ENCODE measurements at places on chromosomes 16 and 17. TPM values are rescaled to one million over a fixed set of nuclear protein-coding genes. Genes with fewer than 3 reads are reported as not detected.

DNA sequence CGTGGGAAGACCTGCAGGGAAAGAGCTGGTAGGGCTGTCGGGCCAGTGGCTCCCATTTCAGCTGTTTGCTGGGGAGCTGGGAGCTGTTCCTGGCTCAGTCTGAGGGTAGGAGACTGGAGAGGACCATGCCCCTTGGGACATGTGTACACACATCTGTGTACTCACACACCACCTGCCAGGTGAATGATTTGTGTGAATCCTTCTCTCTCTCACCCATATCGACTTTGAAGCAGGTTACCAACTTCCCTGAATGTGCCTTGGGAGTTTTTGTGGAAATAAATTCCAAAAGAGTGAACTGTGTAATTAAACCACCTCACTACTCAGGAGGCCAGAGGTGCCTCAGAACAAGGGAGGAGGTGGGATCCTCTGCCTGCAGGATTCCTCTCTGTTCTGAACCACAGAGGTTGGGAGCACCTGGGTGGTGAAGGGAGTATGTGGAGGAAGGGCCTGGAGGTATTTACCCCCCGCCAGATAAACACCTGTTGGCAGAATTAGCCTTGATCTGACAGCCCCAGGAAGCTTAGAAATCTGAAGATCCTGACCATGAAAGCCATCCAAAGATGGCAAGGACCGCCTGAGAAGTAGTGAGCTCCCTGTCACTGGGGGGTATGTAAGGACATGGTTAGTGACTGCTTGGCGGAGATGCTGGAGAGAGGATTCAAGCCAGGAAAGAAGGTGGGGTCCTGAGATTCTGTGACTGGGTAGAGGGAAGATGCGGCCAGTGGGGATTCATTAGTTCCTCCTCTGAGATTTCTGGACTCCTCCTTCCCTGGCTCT lies 3.3 kb downstream of the ABCC3 start:
- DNase-seq: no peak

- no peak for DNase-seq
These were observed 138.8 kb upstream of the ERCC4 start for GRCh38 chr16:13781169-13781564.

- DNase-seq: no peak
These were observed 29.9 kb downstream of the CIBAR2 start for GRCh38 chr16:85082173-85083050.

DNA sequence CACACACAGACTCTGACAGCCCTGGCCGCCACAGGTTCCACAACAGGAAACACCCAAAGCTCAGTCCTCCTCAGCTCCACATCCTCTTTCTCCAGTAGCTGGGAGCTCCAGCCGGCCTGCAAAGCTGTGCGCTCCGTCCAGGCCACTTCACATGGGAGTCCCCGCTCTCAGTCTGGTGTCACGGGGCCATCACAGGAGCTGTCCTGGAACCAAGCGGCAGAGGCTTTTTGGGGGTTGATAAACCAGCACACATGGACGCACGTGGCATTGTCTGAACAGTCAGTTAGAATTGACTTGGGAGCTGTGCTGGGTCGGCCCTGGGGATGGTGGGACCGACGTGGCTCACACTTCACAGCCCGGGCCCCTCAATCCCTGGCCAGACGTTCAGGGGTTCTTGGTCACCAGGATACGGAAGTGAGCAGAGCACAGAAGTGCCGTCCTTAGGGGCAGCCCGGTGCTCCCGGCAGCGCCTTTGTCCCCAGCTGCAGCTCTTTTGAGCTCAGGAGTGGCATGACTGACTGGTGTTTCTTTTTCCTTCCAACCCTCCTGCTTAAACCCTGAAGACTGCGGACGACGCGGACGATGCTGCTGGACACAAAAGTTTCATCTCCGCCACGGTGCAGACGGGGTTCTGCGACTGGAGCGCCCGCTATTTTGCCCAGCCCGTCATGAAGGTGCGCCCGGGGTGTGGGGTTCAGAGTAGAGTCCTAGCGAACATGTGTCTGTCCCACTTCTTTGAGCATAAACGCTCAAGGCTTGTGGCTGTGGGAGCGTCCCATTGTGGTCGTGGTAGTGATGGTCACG lies 66.6 kb upstream of the CHMP6 start:
- no peak for DNase-seq

DNA sequence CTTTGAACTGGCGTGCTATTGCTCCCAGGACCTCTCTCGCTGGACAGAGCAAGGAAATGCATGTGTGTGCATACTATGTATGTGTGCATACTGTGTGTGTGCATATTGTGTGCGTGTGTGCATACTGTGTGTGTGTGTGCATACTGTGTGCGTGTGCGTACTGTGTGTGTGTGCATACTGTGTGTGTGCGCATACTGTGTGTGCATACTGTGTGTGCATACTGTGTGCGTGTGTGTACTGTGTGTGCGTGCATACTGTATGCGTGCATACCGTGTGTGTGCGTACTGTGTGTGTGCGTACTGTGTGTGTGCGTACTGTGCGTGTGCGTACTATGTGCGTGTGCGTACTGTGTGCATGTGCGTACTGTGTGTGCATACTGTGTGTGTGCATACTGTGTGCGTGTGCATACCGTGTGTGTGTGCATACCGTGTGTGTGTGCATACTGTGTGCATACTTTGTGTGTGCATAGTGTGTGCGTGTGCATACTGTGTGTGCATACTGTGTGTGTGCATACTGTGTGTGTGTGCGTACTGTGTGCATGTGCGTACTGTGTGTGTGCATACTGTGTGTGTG lies 89.4 kb downstream of the RPTOR start:
- DNase-seq: no peak

- DNase-seq: no peak
These were observed 25.8 kb downstream of the STAT3 start for GRCh38 chr17:42362245-42362961.

DNA sequence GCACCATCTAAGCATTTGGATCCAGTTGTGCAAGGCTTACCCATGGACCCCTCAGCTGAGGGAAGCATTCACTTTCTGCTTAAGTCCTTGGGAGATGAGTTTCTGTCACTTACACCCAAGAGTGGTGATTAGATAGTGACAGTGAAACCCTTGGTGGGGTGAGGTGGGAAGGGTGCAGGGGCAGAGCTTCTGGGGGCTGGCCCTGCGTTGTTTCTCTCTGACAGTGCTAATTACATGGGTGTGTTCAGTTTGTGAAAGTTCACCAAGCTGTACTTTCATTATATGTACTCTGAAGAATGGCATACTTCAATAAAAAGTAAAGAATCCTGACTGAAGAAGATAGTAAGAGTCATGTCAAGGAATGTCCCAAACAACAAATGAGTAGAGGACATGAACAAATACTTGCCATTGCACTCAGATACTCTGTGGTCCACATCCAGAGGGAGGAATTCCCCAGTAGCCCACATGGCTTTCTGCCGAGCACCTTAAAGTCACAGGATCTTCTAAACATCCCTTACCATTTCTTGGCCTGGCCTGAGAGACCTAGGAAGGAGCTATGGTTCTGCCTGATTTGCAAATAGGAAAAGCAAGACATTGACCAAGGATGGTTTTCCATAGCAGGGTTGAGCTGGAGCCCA lies 8.4 kb downstream of the CHST6 start:
- DNase-seq: no peak

The TEKT1 gene
- total RNA-seq: not detected

The CDK10 gene
- total RNA-seq: 28.5 TPM

The MEOX1 gene
- total RNA-seq: 23.9 TPM

The SRCIN1 gene
- 1.7 TPM for total RNA-seq

The CSH1 gene
- total RNA-seq: not detected

The CHST4 gene
- not detected for total RNA-seq

The LDHD gene
- 70.1 TPM for total RNA-seq

Data from heart left ventricle (tissue), 16 donors.